Heart left ventricle (tissue), 16 donors: ENCODE measurements at places on chromosomes 5 and 9. TPM values are rescaled to one million over a fixed set of nuclear protein-coding genes. Genes with fewer than 3 reads are reported as not detected.

The LCP2 gene
- 2.2 TPM for polyA plus RNA-seq

The WWC1 gene
- 0.23 TPM for polyA plus RNA-seq

The POU5F2 gene
- 0.03 TPM for polyA plus RNA-seq

The CDC25C gene
- not detected for polyA plus RNA-seq

The TPPP gene
- polyA plus RNA-seq: 10.4 TPM

The GRM6 gene
- polyA plus RNA-seq: not detected

The LPAR1 gene
- 3.7 TPM for polyA plus RNA-seq

The CEP78 gene
- polyA plus RNA-seq: 1.1 TPM

The SNX24 gene
- polyA plus RNA-seq: 10.4 TPM

The PCDHB14 gene
- polyA plus RNA-seq: 0.91 TPM

The SLIT3 gene
- polyA plus RNA-seq: 2.5 TPM

The CYLC2 gene
- not detected for polyA plus RNA-seq

The TMEM8B gene
- 8.1 TPM for polyA plus RNA-seq

The CAMK2A gene
- 15.2 TPM for polyA plus RNA-seq

The STPG3 gene
- polyA plus RNA-seq: not detected

The GABRG2 gene
- not detected for polyA plus RNA-seq

The STKLD1 gene
- polyA plus RNA-seq: 0.46 TPM

The IRX1 gene
- 0.23 TPM for polyA plus RNA-seq

The NR5A1 gene
- polyA plus RNA-seq: 0.14 TPM

The ERAP2 gene
- polyA plus RNA-seq: 0.99 TPM

The NRARP gene
- 4.2 TPM for polyA plus RNA-seq

The N4BP3 gene
- polyA plus RNA-seq: 2.9 TPM

The CA9 gene
- 0.54 TPM for polyA plus RNA-seq

The SPINK13 gene
- not detected for polyA plus RNA-seq

The MUSK gene
- polyA plus RNA-seq: 0.23 TPM

The PCDHA5 gene
- 0.04 TPM for polyA plus RNA-seq

The TIFAB gene
- not detected for polyA plus RNA-seq

The HMCN2 gene
- 4.4 TPM for polyA plus RNA-seq

The MOB3B gene
- polyA plus RNA-seq: 0.42 TPM

The SPINK7 gene
- polyA plus RNA-seq: not detected

The OBP2B gene
- 0.38 TPM for polyA plus RNA-seq

The ADAMTSL2 gene
- polyA plus RNA-seq: 3.5 TPM

The NME5 gene
- polyA plus RNA-seq: 4.2 TPM

The MARCHF11 gene
- polyA plus RNA-seq: 0.36 TPM

The SLC22A4 gene
- polyA plus RNA-seq: 3.7 TPM
